Bronchus fibroblast of lung (primary cell): ENCODE measurements at places on chromosomes 6 and 20. TPM values are rescaled to one million over a fixed set of nuclear protein-coding genes. Genes with fewer than 3 reads are reported as not detected.

The KHDRBS2 gene
- not detected in 2 replicates for total RNA-seq

The EYS gene
- total RNA-seq = under 0.01 TPM in 1 of 2 replicates, not detected in the other

The MEP1A gene
- total RNA-seq = not detected in 2 replicates

The TCEA2 gene
- 15.8 and 18.4 TPM in 2 replicates for total RNA-seq

The MKKS gene
- 5.2 and 5.9 TPM in 2 replicates for total RNA-seq

The VGLL2 gene
- not detected in 2 replicates for total RNA-seq

The CFAP61 gene
- total RNA-seq = not detected in 2 replicates

The OOEP gene
- not detected in 2 replicates for total RNA-seq

The ELOVL4 gene
- 5.1 and 6.4 TPM in 2 replicates for total RNA-seq

The TRDN gene
- total RNA-seq = not detected in 2 replicates

The PPIL1 gene
- 35.5 and 37.9 TPM in 2 replicates for total RNA-seq

The PLG gene
- not detected in 2 replicates for total RNA-seq

The BPIFB4 gene
- total RNA-seq = not detected in 2 replicates

The TSPYL4 gene
- total RNA-seq = 8.6 and 10.3 TPM in 2 replicates

The TRPC4AP gene
- total RNA-seq = 72.3 and 75.2 TPM in 2 replicates

The DSP gene
- total RNA-seq = 0.17 and 0.45 TPM in 2 replicates

The ZNF335 gene
- 11.1 and 12.1 TPM in 2 replicates for total RNA-seq

The MCHR2 gene
- total RNA-seq = not detected in 2 replicates

The KCNQ5 gene
- total RNA-seq = 0.30 and 0.50 TPM in 2 replicates

The BANF2 gene
- not detected in 2 replicates for total RNA-seq

The PRELID3B gene
- 36.1 and 43.0 TPM in 2 replicates for total RNA-seq

The C6orf163 gene
- total RNA-seq = 0.34 and 0.74 TPM in 2 replicates

The BHLHE23 gene
- total RNA-seq = not detected in 2 replicates

The FERMT1 gene
- total RNA-seq = 4.9 and 5.1 TPM in 2 replicates

The TRMT6 gene
- 10.6 and 12.1 TPM in 2 replicates for total RNA-seq

The HAO1 gene
- not detected in 2 replicates for total RNA-seq

The DPM1 gene
- 70.8 and 81.7 TPM in 2 replicates for total RNA-seq

The WFDC10A gene
- not detected in 2 replicates for total RNA-seq

The FAM83B gene
- total RNA-seq = 0.15 and 0.17 TPM in 2 replicates

The ESR1 gene
- total RNA-seq = under 0.01 TPM in 2 replicates

The CST3 gene
- 430 and 459 TPM in 2 replicates for total RNA-seq

The SDCBP2 gene
- total RNA-seq = 0.74 and 0.84 TPM in 2 replicates

The UBE2C gene
- total RNA-seq = 225 and 261 TPM in 2 replicates
